ENCODE measurements at places on chromosomes 3 and 15. TPM values are rescaled to one million over a fixed set of nuclear protein-coding genes. Genes with fewer than 3 reads are reported as not detected.
A peak's percentile ranks its signal among the peaks of the same experiment; 100 is the strongest.

VIPR1 gene
- total RNA-seq: not detected

CCDC54 gene
- total RNA-seq: not detected

PRICKLE2 gene
- total RNA-seq: 12.9 TPM

HACD2 gene
- 26.4 TPM for total RNA-seq

UROC1 gene
- total RNA-seq: not detected

PLCB2 gene
- total RNA-seq: 8.7 TPM

GASK1A gene
- total RNA-seq: 2.1 TPM

PATL2 gene
- total RNA-seq: 0.35 TPM

GRCh38 chr15:95024351-95024750 is 793.0 kb downstream of the MCTP2 start:
- DNase-seq: no peak

DNA sequence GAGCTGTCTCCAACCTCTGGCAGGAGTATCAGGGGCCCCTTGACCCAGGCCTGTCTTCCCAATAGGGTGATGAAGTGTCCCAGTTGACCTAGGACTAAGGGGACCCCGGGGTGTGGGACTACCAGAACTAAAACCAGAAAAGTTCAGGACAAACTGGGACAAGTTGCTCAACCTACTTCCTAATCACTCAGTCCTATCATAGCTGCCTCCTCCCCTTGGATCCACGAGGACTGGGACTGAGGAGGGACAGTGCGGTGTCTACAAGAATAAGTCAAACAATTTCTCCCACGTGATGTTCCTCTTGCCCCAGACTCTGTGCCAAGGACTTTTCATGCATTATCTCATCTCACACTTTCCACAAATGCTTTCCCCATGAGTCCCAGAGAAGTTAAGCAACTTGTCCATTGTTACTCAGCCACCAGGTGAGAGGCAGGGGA is 49.4 kb upstream of the SLCO2A1 start:
- DNase-seq: no peak

DNA sequence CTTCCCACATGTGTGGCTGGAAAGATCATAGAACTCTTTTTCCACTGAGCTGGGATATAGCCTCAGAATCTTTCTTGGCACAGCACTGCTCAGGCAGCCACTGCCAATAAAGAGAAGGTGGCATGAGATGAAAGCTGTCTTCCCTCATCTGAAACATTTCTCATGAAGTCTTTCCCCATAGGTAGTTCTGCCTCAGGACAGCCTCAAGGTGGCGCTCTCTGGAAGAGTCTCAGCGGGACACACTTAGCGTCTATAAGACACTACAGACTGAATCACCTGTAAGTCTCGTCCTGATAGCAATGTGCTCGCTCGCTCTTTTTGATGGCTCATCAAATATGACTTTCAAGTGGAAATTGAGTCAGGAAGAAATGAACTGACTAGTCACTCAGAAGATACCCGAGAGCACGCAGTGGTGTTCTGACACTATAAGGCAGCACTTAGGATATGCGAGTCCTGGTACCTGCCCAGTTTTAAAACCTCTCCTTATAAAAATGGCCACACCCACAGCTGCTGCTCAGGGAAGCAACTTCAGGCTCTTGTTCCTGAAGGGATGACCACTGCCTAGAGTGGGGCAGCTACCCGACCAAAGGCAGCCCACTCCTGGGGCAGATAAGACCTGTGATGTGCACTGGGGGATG is 269.5 kb downstream of the SUCLG2 start:
- peak; percentile 47 for DNase-seq

DNA sequence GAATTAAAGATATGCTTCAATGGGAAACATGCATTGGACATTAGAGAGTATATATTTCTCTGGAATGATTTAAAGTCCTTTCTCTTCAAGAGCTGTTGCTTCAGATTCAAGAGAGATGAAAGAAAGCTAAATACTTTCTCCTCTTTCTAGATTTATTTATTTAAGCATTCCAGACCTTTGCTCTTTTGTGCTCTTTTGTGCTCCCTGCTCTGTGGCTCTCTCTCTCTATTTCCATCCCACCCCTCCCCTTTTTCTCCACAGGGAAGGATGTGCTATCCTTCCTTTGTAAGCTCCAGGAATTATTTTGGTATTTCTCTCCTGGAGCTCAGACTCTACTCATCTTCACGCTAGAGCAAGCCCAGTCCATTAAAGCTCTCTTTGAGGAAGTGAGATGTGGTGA is 871.9 kb upstream of the GBE1 start:
- DNase-seq: no peak

GRCh38 chr3:50675179-50676030 is 678 bp downstream of the DOCK3 start:
- DNase-seq: peak; percentile 67

DNA sequence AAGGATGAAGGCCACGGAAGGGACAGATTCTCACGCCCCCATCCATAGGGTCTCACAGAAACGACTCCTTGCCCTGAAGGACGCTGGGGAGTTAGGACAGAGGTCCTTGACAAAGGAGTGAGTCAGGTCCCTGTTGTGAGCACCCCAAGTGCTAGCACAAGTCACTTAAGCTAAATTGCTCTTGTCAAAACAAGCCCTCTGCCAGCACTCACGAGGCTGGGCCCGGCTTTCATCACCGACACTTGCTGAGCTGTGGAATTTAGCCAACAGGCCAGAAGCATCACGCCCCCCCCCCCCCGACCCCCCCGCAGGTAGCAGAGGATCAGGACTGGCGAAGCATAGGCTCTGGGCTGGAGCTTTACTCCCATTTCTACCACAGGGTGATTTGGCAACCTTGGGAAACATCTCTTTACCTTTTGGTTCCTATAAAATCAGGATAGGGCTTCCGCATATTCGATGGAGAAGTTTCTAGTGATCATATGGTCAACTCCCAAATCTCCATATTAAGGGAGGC is 75.4 kb downstream of the ADCY5 start:
- DNase-seq: no peak

GRCh38 chr3:56693750-56694149 is 10.7 kb upstream of the TASOR start:
- DNase-seq: no peak

DNA sequence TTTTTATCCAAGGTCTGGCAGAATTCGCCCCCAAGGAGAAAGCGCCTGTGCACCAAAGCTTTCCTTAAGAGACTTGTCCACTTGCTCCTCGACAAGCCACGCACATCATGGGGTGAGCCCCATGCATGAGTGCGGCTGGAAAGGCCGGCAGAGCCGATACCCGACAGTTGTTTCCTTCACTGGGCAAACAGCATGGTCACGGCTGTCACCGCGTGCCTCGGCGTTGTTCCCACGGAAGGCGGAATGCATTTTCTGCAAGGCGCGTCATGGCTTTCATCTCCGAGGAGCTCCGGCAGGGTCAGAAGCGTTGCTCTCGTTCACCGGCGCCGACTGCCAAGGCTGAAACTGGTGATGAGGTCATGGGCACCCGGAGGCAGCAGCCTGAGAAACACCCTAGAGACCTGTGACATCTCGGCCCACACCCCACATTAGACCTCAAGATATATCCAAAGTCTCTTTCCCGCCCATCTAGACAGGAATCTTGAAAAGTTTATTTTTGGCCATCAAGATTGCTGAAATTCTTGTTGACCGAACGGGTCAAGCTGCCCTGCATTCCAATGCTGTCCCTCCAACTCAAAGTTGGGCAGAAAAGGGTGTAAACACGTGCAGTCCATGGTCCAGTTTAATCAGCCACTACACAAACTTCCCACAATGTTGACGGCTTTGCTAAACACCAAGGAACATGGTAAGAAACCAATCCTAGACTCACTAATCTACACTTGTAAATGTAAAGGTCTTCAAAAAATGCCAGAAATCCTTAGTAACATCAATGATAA is 604 bp upstream of the TJP1 start:
- no peak for DNase-seq

GRCh38 chr3:75218577-75218976 is 445.6 kb upstream of the FRG2C start:
- DNase-seq: no peak

DNA sequence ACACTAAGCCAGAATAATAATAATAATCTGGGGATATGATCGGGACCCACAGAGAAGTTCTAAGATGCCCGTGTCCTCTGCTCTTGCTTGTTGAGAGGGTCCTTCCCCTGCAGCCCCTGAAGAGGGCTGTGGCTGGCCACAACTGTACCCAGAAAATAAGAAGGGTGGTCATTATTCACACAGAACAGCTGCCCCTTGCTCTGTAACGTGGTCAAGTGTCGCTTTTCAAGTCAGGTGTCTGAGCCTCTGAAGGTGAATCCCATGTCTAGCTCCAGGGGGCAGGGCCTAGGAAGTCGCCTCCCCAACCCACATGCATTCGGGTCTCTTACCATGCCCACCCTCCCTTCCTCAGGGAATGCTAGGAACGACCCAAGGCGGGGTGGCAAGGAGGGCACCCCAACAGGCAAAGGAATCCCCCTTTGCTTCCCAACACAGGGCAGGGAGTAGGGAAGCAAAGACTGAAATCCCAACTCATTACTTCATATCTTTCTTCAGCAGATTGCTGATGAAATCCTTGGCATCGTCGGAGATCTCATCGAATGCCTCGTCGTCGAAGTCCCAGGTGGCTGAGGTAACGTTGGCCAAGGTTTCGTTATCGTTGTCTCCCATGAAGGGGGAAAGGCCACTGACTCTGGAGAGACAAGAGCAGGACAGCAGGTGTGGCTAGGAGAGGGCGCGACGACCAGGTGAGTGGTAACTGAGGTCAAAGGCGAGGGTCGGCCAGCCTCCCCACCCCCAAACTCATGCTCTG is 44.3 kb upstream of the HACD2 start:
- DNase-seq: no peak

DNA sequence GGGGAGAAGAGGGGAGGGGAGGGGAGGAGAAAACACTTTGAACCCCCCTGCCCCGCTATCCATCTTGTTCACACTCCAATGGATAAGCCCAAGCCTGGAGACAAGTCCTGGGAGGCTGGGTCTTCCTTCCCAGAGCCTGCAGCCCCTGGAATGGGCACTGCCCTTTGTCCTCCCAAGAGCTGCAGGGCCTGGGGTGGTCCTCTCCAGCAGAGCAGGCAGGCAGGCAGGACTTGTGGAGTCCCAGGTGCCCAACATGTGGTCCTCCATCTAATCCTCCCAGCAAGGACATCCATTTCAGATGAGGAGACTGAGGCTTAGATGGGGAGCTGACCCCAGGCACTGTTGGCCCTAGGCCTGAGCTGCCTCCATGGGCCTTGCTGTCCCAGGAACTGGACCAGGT is 10.4 kb upstream of the MESP2 start:
- DNase-seq: no peak

GRCh38 chr3:42092006-42092405 is 849 bp downstream of the TRAK1 start:
- DNase-seq: no peak

DNA sequence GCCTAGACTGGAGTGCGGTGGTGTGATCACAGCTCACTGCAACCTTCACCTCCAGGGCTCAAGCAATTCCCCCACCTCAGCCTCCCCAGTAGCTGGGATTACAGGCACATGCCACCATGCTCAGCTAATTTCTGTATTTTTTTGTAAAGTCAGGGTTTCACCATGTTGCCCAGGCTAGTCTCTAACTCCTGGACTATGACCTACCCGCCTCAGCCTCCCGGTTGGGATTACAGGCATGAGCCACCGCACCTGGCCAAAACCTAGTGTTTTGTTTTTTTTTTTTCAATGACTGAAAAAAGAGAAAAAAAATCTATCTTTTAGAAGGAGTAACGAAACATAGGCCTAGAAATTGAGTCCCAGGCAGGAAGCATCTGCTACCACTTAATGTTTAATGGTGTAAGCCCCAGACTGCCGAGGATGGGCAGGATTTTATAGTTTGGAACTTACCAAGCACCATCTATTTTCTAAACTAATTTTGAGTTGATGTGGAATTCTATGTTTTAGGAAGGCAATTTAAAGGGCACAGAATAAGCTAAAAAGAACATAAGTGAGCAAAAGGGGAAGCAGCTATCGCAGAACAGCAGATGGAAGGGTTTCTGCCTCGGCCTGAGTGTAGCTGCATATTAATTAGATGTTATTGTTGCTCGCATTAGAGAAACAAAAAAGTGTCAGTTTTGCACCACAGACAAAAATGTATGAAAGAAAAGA is 24.2 kb upstream of the CA12 start:
- no peak for DNase-seq

DNA sequence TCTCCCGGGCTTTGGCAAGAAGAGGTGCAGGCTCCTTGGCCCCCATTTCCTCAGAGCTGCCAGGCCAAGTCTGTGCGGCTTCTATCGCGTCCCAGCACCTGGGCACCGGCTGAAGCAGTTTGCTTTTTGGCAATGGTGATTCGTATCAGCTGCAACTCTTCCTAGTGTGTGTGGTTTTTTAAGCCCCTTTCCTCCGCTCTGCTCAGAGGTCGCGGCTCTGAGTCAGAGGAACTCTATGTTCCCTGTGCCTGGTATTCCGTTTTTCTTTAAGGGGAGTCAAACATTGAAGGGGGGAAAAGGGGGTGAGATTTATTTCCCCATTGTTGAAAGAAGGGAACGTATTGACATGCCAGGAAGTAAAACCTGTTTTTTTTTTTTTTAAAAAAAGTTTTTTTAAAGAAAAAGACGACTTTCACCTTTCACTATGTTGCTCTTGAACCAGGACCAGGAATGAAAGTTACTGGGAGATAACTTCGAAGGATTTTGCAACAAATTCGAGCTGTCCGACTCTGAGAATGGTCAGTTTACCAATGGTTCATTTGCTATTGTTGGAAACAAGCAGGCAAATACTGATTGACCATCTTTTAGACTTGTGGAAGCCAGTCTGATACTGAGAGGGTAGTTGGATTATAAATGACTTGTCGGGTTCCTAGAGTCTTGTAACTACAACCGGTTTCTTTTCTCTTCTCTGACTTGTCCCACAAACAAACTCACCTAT is 1.1 kb downstream of the ARMC8 start:
- no peak for DNase-seq

DNA sequence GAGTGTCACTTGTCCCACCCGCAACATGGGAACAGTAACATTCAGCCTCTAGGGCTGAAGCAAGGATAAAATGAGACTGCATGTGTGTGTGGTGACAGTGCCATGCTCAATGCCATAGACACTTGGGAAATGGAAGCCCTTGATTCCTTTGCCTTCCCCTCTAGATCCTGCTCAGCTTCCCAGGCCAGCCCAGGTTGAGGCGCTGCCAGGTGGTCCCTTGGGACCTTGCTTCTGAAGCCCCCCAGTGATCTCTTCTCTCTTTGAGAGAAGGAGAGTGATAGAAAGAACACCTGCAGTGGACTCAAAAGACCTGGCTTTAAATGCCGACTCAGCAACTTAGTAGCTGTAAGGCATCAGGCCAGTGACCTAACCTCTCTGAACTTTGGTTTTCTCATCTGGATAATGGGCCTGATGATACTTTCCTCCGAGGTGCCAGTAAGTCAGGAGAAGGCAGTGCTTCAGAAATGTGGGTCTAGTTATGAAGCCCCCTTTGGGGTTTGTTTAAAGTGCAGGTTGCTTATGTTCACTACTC is 144.5 kb downstream of the RPLP1 start:
- DNase-seq: no peak

- DNase-seq: no peak
Measured at GRCh38 chr3:30578479-30578878, 27.9 kb upstream of the TGFBR2 start.

DNA sequence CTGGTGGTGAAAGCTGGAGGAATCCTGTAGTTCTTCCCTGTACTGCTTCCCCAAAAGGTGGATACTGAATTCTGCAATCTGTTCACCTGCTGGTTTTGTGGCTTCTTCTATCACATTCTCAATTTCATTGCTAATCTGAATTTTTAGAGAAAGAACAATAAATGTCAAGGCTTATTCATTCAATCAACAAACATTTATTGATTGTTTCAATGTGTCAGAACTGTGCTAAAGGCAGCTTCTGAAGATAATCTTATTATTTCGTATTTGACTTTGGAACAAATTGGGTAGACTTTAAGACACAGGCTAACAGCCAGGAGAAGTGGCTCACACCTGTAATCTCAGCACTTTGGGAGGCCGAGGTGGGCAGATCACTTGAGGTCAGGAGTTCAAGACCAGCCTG is 46.8 kb downstream of the IMPG2 start:
- DNase-seq: no peak

- no peak for DNase-seq
Measured at GRCh38 chr3:5192571-5193365, 5.3 kb downstream of the EDEM1 start.
